ENCODE measurements at places on chromosomes 1 and 21. TPM values are rescaled to one million over a fixed set of nuclear protein-coding genes. Genes with fewer than 3 reads are reported as not detected.

- DNase-seq, result peak; percentile 42
- H3K4me3 ChIP-seq, result no peak overlapping the region
- no peaks in the 10 kb centered on the region for H3K36me3 ChIP-seq
Measured at GRCh38 chr1:5501206-5501930, 490.9 kb downstream of the NPHP4 start.

GRCh38 chr1:203693721-203694120 is 67.1 kb downstream of the ATP2B4 start:
- H3K27ac ChIP-seq, result no peak overlapping the region
- peaks cover 4% of the 10 kb centered on the region for H3K4me1 ChIP-seq
- no peak for DNase-seq
- no peaks in the 10 kb centered on the region for H3K36me3 ChIP-seq
- no peaks in the 10 kb centered on the region for H3K27me3 ChIP-seq
- H3K4me3 ChIP-seq, result no peak overlapping the region

GRCh38 chr1:1972976-1973715 is 30.4 kb downstream of the CFAP74 start:
- no peaks in the 10 kb centered on the region for H3K4me1 ChIP-seq
- H3K36me3 ChIP-seq, result no peaks in the 10 kb centered on the region
- H3K27ac ChIP-seq, result no peak overlapping the region
- no peaks in the 10 kb centered on the region for H3K27me3 ChIP-seq
- no peak for DNase-seq
- no peak overlapping the region for H3K4me3 ChIP-seq

DNA sequence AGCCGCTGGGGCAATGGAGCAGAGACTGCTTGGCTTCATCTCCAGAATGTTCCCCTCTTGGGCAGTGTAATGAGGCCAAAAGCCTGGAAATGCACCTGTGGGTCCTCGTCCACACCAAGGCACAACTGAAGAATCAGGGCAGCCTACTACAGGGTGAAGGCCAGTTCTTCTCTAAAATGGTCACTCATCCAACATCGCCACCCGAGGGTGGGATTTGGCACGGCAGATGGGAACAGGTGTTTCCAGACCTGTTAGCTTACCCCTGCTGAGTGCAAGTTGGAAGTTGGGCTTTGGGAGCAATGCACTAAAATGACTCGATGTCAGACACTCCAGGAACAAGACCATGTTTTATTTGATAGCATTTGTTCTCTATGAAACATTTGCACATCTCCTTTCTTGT is 543.7 kb downstream of the NPHP4 start:
- no peak for DNase-seq
- no peaks in the 10 kb centered on the region for H3K27me3 ChIP-seq
- no peak overlapping the region for H3K4me3 ChIP-seq
- H3K36me3 ChIP-seq, result no peaks in the 10 kb centered on the region

- no peaks in the 10 kb centered on the region for H3K27me3 ChIP-seq
- no peaks in the 10 kb centered on the region for H3K36me3 ChIP-seq
- H3K27ac ChIP-seq, result no peak overlapping the region
- H3K4me3 ChIP-seq, result no peak overlapping the region
- DNase-seq, result no peak
Measured at GRCh38 chr1:30512914-30513265, 210.5 kb downstream of the MATN1 start.

DNA sequence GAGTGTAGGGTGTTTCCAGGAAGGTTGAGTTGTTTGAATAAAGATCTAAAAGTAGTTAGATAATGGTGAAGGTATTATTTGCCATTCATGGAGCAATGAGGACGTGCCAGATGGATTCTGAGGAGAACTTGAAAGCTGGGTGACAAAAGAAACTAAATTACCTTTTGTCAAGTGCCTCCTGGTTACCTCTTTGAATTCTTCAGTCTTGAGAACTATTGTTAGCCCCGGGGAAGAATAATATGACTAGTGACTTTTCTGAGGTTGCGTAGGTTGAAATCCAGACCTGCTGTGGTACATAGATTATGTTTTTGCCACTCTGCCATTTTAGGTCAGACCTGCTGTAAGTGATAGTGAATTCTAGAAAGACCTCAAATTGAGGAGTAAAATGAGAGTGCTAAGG is 11.5 kb downstream of the LAMC1 start:
- H3K36me3 ChIP-seq, result peaks cover 2% of the 10 kb centered on the region
- DNase-seq, result no peak
- no peaks in the 10 kb centered on the region for H3K27me3 ChIP-seq
- no peak overlapping the region for H3K27ac ChIP-seq
- peaks cover 4% of the 10 kb centered on the region for H3K4me1 ChIP-seq

GRCh38 chr1:20443703-20444586 is 42.1 kb downstream of the CAMK2N1 start:
- no peak for DNase-seq
- H3K27ac ChIP-seq, result no peak overlapping the region
- no peaks in the 10 kb centered on the region for H3K36me3 ChIP-seq
- no peaks in the 10 kb centered on the region for H3K4me1 ChIP-seq
- H3K27me3 ChIP-seq, result no peaks in the 10 kb centered on the region

GRCh38 chr1:119535381-119535780 is 28.4 kb downstream of the HSD3B1 start:
- H3K4me3 ChIP-seq, result no peak overlapping the region
- H3K36me3 ChIP-seq, result no peaks in the 10 kb centered on the region
- H3K4me1 ChIP-seq, result no peaks in the 10 kb centered on the region
- H3K27ac ChIP-seq, result no peak overlapping the region

DNA sequence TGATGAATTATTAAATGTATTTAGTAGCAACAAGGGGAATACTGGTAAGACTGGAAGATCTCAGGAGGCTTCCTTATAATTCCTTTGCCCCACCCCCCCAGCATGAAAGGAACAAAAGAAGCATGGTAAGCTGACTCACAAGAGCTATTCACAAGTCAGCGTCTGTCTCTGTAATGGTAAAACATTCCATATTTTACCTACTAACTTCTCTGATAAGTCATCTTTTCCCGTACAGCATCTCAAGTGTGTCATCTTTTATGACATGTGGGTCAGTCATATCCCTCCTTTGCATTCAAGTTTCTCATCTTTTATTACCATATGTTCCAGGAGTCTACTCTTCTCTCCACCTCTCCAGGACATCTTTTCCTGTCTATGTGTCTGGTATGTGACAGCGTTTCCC is 241.3 kb downstream of the PLA2G4A start:
- H3K4me3 ChIP-seq, result no peak overlapping the region
- no peaks in the 10 kb centered on the region for H3K27me3 ChIP-seq
- H3K36me3 ChIP-seq, result no peaks in the 10 kb centered on the region
- H3K4me1 ChIP-seq, result no peaks in the 10 kb centered on the region
- no peak overlapping the region for H3K27ac ChIP-seq

FYB2 gene
- not detected for total RNA-seq

DNA sequence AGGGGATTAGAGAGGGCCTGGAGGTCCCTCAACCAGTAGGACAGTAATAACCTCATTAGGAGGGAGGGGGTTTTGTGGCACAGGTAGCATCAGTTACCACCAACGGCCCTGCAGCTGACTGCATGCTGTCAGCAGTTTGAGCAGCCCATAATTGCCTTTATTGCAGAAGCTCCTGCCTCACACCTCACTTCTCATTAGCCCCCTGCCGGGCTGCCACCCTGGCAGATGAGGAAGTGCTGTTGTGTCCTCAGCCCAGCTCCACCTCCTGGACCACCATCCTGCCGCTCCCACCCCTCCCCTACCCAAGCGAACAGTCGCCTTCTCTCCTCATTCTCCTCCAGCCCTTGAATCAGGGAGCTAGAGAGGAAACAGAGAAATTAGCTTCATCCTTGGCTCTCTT is 237.4 kb downstream of the LMX1A start:
- H3K27ac ChIP-seq, result no peak overlapping the region
- no peak for DNase-seq
- no peak overlapping the region for H3K4me3 ChIP-seq
- no peaks in the 10 kb centered on the region for H3K27me3 ChIP-seq
- H3K36me3 ChIP-seq, result no peaks in the 10 kb centered on the region

DNA sequence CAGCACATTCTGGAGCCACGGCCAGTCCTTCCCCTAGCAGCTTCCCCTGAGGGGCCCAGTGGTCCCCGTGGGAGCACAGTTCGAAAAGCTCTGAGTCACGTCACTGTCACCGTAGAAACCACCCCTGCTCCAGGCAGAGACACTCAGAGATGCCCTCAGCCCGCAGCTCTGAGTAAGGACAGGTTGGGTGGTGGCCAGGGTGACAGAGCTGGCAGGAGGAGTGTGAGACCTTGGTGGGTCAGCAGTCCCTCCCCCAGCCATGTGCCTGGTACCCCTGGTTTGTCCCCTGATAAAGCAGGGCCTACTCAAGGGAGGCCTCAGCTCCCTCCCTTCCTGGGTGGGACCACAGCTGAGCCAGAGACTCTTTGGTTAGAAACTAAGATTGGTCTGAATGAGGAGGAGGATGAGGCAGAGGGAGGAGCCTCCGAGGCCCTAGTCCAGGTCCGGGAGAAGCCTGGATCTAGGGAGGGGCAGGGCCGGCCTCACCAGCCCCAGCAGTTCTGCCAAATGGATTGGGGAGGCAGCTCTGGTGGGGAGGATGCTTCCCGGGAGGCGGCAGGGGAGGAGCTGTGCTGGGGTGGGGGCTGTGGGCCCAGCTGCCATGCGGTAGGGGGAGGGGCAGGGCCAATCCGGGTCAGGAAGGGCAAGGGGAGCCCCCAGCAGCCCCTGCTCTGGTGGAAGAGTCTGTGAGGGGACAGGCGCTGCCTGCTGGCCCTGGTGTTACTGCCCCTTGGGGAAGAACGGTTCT is 55.2 kb downstream of the SLC9A1 start:
- no peak overlapping the region for H3K27ac ChIP-seq
- H3K4me3 ChIP-seq, result no peak overlapping the region
- no peaks in the 10 kb centered on the region for H3K27me3 ChIP-seq
- H3K4me1 ChIP-seq, result no peaks in the 10 kb centered on the region

GRCh38 chr1:31069392-31069791 is 3.9 kb upstream of the PUM1 start:
- no peaks in the 10 kb centered on the region for H3K36me3 ChIP-seq
- DNase-seq, result no peak
- H3K4me3 ChIP-seq, result no peak overlapping the region
- no peaks in the 10 kb centered on the region for H3K4me1 ChIP-seq
- no peaks in the 10 kb centered on the region for H3K27me3 ChIP-seq

- H3K27me3 ChIP-seq, result no peaks in the 10 kb centered on the region
- H3K27ac ChIP-seq, result peak overlapping the region; percentile 44
- DNase-seq, result no peak
- no peaks in the 10 kb centered on the region for H3K36me3 ChIP-seq
- no peak overlapping the region for H3K4me3 ChIP-seq
Measured at GRCh38 chr1:166064313-166064926, 102.4 kb downstream of the FAM78B start.
